ENCODE measurements at places on chromosomes 6 and 20.

DNA sequence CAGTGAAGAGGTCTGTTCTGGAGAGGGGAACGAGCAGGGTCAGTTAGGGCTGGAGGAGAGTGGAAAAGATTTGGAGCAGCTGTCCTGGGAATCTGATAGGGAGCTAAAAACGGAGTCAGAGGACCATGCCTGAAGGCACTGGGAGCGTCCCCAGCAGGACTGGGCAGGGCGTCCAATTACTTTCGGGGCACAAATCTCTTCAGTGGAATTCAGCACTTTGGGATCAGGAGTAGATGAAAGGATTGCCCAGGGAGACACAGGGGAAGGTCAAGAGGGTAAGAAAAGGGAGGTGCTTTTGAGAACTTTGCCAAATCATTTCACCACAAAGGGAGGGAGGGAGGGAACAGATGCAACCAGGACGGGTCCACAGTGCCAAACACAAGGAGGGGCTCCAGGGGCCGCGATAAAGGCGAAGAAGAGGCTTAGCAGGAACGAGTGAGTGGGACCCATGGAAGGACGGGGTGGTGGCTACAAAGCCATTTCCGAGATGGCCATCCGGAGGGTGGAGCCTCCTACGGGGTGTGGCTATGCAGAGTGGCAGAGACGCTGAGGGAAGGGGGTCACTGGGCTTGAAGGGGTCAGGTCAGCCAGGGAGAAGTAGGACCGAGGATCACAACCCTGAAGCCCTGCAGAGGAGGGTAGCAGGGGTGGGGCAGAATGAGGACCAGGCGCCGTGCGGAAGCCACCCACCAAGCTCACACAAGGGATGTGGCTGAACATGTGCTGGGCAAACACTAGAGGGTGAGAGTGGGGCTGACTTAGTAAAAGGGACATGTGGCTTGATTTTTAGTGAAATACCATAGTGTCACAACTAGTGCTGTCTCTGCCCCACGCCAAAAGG, 180.0 kb upstream of the RREB1 start:
- DNase-seq: no peak

DNA sequence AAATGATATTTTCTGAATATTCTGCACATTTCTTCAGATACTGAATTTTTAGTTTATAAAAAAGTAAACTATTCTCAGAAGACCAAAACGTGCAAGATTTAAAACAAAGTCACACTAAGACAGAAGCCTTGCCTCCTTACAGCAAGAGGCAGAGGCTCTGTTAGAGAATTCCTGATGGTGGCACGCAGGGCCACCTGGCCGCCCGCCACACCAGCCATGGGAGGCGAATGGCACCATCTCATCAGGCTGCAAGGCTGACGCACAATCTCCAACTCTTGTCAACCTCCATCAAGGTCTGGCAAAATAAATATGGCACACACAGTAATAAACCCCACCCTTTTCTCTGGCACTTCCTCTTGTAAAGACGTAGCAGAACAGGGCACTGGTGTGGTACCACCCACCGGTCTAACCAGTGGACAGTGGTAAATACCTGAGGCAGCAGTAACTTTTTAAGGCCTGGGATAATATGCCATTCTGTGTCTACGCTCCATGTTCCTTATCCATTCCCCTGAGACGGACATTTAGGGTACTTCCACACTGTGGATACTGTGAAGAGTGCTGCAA, 111.4 kb downstream of the WDR27 start:
- no peak for DNase-seq

GRCh38 chr6:33571637-33572316, 8.3 kb downstream of the BAK1 start:
- DNase-seq: no peak

DNA sequence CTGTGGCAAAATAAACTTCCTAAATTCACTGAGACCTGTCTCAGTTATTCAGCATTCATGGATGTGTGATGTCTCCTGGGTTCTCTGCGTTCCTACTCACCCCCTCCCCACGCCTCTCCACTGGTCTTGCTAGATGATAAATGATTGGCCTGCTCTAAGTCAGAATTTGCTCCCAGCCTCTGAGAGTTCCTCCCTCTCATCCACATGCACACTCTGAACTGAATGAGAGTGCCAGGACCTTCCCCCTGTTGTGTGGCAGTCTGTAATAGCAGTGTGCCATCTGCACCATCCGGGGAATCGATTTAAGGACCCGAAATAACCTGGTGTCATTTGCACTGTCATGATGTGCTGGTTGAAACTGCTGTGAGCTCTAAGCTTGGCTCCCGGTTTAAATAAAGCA, 135.8 kb upstream of the AFDN start:
- DNase-seq: no peak

DNA sequence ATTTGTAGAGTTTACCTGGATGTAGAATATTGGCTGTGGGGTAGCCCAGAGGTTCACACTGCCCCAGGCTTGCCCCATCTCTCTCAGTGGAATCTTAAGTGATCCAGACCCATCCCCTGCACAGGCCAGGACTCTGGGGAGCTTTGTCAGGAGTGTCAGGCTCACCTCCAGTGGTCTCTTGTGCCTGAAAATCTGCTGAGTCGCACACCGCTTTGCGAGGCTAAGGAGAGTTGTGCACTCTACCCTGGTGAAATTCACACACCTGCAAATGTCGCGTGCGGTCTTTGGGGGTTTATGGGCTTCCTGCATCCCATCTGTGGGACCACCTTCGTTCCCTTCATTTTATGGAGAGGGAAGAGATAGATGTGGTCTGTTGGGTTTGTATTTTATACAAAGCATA, 63.6 kb upstream of the KIF25 start:
- no peak for DNase-seq

DNA sequence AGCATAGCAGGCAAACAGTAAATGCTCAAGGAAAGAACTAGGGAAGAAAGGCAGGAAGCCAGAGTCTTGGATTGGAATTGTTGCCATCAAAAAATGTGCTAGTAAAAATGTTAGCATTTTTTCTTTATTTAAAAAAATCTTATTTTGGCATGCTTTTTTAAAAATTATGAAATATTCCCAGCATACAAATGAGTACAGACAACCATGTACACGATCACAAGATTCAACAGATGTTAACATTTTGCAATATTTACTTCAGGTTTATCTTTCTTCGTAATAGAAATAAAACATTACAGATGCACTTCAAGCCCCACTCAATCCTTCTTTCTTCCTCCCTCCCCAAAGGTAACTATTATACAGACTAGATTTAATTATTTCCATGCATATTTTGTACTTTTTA, 27.4 kb upstream of the NOP56 start:
- DNase-seq: no peak

- no peak for DNase-seq
Observed at GRCh38 chr6:18395177-18395855, 8.2 kb downstream of the RNF144B start.
